ENCODE measurements at places on chromosomes 16 and 17. TPM values are rescaled to one million over a fixed set of nuclear protein-coding genes. Genes with fewer than 3 reads are reported as not detected.

GRCh38 chr16:89561142-89561883 is 831 bp downstream of the RPL13 start:
- no peak for DNase-seq

DNA sequence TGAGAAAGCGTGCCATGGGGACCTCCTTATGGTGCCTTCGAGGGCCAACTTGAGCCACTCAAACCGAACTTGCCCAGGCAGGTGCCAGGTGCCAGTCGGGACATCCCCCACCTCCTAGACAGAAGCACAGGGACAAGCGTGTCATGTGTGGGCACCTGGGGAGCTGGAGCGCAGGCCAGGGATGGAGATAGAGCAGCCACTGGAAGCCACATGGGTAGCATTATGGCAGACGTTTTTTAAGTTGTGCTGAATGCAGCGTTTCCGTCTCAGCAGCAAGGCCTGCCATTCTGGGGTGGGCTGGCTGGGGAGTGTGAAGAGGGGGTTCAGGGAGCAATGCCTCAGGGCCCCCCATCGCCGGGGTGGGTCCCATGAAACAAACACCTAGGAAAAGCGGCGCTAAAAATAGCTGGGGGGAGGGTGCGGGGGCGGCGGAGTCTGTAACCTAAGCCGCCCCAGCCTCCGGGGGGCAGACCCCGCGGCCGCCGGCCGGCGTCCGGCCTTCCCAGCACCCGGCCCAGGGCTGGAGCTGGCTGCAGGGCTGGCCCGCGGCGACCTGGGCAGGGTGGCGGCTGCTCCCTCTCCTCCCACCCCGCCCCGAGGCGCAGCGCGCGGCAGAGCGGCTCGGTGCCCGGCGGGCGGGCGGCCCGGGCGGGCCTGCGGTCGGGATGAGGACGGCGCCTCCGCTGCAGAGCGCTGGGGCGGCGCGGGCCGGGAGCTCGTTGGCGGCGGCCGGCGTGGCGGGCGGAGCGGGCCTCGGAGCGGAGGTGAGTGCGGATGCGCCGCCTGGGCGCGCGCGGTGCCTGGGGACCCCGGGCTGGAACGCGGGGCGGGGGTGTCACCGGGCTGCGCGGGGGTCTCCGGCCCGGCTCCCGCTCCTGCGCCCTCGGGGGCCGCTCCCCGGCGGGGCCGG is at the start of gene ZNF469:
ZNF469 (plus strand) TSS at position 469 of the 910 bp plus-strand sequence. CDS start 44,512 bp downstream, outside the sequence.
- DNase-seq: no peak

DNA sequence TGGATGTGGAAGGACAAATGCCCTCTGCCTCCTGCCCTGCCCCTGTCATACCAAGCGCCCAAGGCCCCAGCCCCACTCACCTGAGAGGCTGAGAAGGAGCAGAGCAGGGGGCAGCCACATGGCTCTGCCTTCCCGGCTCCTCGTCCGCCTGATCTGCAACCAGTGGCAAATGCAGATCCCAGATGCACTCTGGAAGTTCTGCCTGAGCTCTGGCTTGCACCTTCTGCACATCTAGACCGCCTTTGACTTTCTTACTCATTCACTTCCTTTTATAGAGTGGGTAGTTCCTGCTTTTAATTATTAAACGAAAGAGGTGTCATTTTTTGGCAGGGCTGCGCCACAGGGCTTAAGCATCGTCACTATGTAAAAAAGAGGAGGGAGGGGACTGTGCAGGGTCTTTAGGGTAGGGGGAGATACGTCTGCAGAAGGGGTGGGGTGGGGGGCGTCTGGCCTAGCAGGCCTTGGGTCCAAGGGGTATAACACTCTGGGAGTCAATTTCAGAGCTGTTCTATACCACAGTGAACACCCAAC is at the start of gene CD300LB:
CD300LB (minus strand) TSS at position 245 of the 531 bp plus-strand sequence; CDS start at position 120, 125 bp downstream.
- DNase-seq: no peak

DNA sequence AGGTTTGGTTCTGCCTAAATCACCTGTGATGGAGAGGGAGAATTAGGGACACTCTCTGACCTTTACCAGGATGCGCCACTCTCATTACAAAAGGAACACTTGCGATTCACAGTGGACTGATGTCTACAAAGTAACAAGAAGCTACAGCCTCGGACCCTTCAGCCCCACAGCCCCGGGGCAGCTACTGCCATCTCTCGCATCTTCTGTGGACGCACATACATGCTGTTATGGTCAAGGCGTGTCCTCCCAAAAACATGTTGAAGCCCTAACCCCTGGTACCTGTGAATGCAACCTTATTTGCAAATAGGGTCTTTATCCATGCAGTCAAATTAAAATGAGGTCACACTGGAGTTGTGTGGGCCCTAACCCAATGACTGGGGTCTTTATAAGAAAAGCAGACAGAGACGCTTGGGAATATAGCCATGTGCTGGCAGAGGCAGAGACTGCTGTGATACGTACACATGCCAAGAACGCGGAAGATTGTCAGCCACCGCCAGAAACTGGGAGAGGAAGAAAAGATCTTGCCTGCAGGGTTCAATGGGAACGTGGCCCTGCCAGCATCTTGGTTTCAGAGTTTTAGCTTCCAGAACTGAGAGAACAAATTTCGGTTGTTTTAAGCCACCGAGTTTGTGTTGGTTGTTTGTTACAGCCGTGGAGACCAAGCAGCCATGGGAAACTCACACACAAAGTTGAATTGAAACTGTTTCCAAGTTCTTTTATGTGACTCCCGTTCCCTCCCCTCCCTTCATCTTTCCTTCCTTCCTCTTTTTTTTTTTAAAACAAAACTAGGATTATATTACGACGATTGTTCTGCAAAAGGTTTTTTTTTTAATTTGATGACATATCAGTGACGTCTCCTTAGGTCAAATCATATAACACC is 23.1 kb downstream of the ATP2C2 start:
- no peak for DNase-seq

DNA sequence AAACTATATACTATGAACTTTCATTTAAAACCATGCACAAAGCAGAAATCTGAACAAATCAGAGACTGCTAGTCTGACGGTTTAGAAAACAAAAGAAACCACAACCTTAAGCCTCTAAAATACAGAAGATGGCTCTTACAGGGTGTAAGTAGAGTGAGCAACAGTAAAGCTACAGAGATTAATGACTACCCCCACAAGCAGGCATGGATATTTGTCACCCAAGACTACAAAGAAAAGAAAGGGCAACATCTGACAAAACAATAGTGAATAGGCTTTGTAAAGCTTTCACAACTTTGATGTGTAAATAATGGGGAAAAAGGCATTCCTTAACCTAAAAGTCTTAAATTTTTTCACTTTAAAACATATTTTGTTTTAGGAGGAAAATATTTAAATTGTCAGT is 75.0 kb downstream of the SPAG9 start:
- peak; percentile 43 for DNase-seq

DNA sequence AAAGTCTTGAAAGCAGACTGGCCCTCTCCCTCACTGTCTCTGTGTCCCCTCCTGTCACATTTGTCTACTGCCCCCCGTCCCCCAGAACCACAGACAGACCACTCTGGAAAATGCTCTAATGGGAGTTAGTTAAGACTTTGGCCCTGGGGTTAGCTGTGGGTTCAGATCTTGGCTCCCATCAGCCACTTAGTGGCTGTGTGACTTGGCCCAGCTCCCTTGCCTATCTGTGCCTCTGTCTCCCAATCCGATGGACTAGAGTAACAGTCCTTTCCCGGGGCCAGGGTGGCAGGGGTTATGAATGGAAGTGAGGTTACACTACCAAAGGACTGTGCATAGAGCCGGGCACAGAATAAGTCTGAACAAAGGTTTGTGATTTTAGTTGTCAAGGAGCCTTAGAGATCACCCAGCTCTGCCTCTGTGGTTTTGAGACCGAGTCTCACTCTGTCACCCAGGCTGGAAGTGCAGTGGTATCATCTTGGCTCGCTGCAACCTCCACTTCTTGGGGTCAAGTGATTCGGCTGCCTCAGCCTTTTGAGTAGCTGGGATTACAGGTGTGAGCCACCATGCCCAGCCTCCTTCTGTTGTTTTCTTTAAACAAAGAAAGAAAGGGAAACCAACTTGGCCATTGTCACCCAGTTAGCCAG is 23.7 kb downstream of the PPL start:
- DNase-seq: no peak

DNA sequence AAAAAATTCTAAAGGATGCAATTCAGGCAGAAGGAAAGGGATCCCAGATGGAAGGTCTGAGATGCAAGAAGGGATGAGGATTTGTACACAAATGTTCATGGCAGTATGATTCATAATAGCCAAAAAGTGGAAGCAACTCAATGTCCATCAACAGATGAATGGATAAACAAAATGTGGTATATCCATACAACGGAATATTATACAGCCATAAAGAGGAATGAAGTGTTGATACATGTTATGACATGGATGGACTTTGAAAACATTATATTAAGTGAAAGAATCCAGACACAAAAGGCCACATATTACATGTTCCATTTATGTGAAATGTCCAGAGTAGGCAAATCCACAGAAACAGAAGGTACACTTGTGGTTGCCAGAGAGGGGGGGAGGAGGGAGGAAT is 23.9 kb upstream of the GPATCH8 start:
- no peak for DNase-seq

GRCh38 chr17:70434536-70435490 is 265.5 kb downstream of the KCNJ2 start:
- DNase-seq: no peak

GRCh38 chr16:68470461-68471150 is 22.3 kb upstream of the SMPD3 start:
- DNase-seq: no peak

KCNJ18 gene
- not detected for polyA plus RNA-seq

- DNase-seq: no peak
Observed at GRCh38 chr16:27152121-27152520, 51.2 kb upstream of the KDM8 start.

DNA sequence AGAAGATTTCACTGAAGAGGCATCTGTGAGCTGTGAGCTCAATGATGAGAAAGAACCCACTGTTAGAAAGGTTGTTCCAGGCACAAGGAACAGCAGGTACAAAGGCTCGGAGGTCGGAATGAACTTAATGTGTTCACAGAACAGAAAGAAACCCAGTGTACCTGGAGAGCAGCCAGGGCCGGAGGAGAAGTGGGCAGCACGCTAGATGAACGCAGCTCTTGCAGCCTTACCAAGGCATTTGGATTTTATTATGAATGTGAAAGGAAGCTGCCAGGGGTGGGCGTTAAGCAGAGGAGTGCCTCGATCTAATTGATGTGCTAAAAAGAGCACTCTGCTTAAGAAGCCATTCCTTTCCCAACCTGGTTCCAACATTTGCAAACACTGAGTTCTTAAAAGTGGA is 19.0 kb downstream of the EEF2K start:
- DNase-seq: no peak

GRCh38 chr17:66753126-66753920 is 81.6 kb upstream of the CACNG5 start:
- no peak for DNase-seq

DNA sequence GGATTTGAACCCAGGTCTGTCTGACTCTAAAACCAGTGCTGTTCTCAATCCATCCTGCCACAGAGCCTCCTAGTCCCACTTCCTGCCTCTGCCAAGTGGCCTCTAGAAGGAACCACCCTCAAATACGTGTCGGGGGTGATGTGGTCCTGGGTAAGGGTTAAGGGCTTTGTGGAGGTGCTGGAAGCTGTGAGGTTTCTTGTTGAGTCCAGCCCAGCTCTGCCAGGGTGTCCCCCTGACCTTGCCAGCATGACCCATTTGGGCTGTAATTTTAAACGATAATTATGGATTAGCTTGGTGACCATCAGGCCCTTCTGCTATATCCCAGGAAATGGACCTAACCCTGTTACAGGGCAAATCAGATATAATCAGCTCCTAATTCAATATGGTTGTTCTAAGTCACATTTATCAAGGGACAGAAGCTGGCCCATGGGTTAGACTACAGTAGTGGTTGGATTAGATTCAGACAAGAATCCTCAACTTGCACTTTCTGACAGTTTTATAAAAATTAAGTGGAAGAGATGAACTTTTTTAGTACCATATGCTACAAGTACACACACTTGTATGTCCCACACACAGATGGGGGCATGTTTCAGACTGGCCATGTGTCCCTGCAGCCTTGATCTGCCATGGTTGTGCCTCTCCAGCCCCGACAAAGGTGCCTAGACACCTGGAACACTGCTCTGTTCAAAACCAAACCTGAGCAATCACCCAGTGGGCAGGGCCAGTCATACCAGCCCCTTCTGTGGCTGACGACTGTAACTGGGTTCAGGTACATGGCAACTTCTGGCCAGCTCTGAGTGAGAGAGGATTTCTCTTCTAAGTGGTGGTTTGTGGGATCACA is 48.0 kb downstream of the SMPD3 start:
- DNase-seq: no peak

GRCh38 chr17:8041249-8041928 is 2.5 kb downstream of the ALOX15B start:
- DNase-seq: no peak

GRCh38 chr17:82239926-82240505 is 11.2 kb downstream of the SLC16A3 start:
- DNase-seq: no peak

DNA sequence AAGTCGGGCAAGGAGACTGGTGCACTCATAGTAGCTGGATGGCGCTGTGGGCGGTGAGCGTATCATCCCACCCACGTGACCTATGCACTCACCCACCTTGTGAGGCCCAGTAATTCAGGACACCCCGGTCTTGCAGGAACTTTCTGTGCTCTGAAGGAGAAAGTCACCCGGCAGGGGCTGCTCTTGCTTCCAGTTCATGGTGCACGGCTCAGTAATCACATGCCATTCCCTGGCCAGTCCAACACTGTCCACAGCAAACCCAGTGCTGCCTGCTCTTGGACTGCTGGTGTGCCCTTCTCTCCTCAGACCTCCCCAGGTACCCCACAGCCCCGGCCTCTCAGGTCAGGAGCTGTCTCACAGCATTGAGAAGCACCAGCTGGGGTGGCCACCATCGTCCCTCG is 16.4 kb upstream of the RHBDF2 start:
- no peak for DNase-seq

GRCh38 chr16:28326881-28327610 is 34.7 kb downstream of the SBK1 start:
- no peak for DNase-seq

DNA sequence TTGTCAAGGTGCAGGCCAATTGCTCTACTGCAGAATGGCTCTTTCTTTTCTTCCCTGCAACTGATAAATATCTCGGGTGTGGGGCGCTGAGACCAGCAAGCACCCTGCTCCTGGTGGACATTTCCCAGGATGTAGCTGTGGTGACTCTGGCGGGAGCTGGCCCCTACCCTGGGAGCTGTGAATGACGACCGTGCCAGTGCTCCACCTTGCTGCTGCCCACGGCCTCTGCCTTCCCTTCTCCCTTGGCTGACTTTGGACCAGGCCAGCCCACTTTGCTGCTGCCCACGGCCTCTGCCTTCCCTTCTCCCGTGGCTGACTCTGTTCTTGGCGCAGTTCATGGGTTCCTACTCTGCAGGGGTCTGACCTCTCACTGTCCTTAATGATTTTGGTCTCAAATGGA is 16.1 kb downstream of the CARD14 start:
- no peak for DNase-seq

TNFRSF17 gene
- 0.18 TPM for polyA plus RNA-seq

SSTR5 gene
- 0.27 TPM for polyA plus RNA-seq
